Pons (tissue), 1 donor: ENCODE measurements at places on chromosomes 11 and 22.
A peak's percentile ranks its signal among the peaks of the same experiment; 100 is the strongest.

DNA sequence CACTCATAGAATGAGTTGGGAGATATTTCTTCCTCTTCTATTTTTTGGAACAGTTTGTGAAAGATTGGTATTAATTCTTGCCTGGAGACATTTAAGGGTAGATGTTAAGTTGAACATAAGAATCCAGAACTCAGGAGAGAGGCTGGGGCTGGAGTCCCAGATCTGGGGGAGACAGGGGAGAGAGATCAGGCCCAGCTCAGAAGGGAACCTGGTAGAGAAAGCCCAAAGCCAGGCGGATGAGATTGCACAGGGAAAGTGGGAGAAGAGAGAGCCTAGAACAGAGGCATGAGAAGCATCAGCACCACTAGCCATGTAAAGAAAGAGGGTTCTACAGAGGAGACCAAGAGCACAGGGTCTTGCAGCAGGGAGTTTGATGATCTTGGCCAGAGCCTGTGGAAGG, 13.0 kb upstream of the GNAZ start:
- no peak for DNase-seq

DNA sequence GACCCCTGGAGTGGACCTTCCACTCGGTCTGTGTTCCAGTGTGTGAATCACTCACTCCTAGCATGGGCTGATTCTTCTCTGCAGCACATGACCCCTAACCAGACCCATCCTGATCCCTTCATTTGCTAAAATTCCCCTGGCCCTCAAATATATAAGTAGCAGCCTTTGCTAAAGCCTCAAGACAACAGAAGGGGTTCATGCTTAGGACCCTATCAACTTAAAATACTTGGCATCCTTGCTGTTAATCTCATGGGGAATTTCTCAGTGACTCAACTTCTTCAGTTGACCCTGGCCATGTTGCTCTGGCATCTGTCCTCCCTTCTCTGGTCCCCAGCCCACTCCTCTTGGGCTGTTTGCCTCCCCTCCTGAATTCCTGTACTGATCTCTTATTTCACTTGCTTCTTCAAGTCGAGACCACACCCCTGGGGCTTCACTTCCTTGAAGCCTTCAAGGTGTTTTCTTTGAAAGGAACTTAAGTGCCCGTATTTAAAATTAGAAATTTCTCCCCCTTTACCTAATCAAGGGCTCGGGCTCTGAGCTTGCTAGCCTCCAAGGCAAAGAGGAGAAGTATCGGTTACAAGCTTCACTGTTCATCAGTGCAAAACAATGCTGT, 23.6 kb downstream of the NNMT start:
- DNase-seq = no peak

GRCh38 chr11:47616726-47617416, 22.7 kb upstream of the C1QTNF4 start:
- DNase-seq = peak; percentile 76

- no peak for DNase-seq
These were observed 30.6 kb downstream of the NNMT start for GRCh38 chr11:114326776-114327175.

DNA sequence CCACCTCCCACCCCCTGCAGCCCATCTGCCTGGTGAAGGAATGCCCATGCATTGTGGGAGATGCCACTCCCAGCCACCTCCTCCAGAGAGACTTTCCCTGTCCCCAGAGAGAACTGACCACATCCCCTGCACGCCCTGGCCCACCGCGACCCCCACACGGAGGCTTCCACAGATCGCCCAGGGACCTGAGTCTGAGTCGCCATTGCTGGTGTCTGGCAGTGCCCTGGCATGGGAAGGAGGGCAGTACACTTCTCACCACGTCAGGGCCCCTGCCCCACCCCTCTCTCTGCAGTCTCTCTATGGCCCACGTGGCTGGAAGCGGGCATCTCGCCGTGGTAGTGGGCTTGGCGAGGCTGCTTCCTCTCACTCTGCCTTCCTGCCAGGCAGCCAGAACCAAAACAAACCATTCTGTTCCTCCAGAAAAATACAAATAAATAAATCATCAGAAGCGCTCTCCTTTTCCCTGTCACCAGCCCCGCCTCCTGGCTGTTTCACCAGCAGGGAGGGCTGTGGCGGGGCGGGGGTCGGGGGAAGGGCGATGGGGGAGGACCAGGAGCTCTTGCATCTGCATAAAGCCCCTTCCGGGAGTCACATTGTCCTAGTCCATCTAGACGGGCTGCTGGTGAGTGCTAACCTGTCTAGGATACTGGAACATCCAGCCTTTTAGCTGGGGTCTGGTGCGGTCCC, 20.9 kb downstream of the SHISAL1 start:
- no peak for DNase-seq

GRCh38 chr11:72430741-72431570, 3.4 kb downstream of the CLPB start:
- peak; percentile 74 for DNase-seq

DNA sequence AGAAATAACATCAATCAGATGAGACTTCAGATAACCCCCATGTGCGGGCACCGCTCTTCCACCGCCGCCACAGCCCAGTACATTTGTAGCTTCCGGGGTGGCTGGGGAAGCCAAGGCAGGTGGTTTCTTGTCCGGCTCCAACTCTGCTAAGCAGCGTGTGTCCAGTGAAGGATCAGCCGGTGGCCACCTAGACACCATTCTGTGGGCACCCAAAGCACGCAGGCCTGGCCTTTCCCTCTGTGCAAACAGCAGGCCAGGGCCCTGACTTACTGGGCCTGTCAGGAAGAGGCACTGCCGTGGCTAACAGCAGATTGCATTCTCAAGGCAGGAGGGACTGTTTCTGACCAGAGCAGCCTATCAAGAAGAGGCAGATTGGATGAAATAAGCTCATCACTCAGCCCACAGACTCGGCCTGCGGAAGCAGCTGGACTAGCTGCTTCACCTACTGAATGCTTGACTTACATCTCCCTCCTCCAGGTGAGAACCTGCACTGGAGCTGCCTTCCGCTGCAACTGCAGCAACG, 74.8 kb downstream of the ETS1 start:
- no peak for DNase-seq

DNA sequence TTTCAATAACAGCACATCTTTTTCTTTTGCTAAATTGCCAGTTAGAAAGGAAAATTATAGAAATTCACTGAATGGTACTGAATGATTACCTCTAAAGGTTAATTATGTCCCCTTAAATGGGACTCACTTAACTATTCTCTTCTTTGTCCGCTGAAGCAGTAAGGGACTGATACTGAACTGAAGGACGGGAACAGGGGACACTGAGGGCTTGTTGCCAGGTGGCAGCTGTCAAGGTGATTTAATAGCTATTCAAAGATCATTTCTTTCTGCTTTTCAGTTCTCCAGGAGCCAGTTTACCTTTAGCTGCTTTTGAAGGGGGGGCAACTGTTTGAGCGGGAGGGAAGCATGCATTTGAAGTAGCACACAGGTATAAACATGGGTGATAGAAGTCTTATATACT, 325.4 kb upstream of the CCDC90B start:
- no peak for DNase-seq

- DNase-seq = no peak
These were observed 1010.3 kb upstream of the TENM4 start for GRCh38 chr11:80451105-80451504.
